Foreskin keratinocyte (primary cell): ENCODE measurements at places on chromosomes 4 and X. TPM values are rescaled to one million over a fixed set of nuclear protein-coding genes. Genes with fewer than 3 reads are reported as not detected.

SMIM31 gene
- not detected in 2 replicates for polyA plus RNA-seq

PGAM4 gene
- polyA plus RNA-seq, result 0.10 and 0.11 TPM in 2 replicates

DOCK11 gene
- polyA plus RNA-seq, result 4.5 and 6.1 TPM in 2 replicates

AWAT2 gene
- not detected in 2 replicates for polyA plus RNA-seq

UGT2A1 gene
- polyA plus RNA-seq, result not detected in 2 replicates

KLHL5 gene
- 19.6 and 20.4 TPM in 2 replicates for polyA plus RNA-seq

MAGEA1 gene
- polyA plus RNA-seq, result not detected in 2 replicates

MAGEB3 gene
- not detected in 2 replicates for polyA plus RNA-seq

MOSPD2 gene
- polyA plus RNA-seq, result 2.6 and 3.6 TPM in 2 replicates

SPANXA1 gene
- not detected in 2 replicates for polyA plus RNA-seq

MAGEC1 gene
- not detected in 2 replicates for polyA plus RNA-seq

UCP1 gene
- polyA plus RNA-seq, result not detected in 2 replicates

RNF128 gene
- 0.69 and 1.3 TPM in 2 replicates for polyA plus RNA-seq

TMPRSS11B gene
- 0.01 TPM in 1 of 2 replicates, not detected in the other for polyA plus RNA-seq

TMEM150C gene
- 0.04 and 0.07 TPM in 2 replicates for polyA plus RNA-seq

ASMT gene
- not detected in 2 replicates for polyA plus RNA-seq

CLNK gene
- polyA plus RNA-seq, result not detected in 2 replicates

RASSF6 gene
- polyA plus RNA-seq, result 0.45 and 0.69 TPM in 2 replicates

BOD1L1 gene
- 5.8 and 6.6 TPM in 2 replicates for polyA plus RNA-seq

GPR119 gene
- polyA plus RNA-seq, result not detected in 2 replicates

DNAAF6 gene
- polyA plus RNA-seq, result not detected in 2 replicates

UBE2D3 gene
- polyA plus RNA-seq, result 214 and 244 TPM in 2 replicates

GPR173 gene
- 0.26 and 0.40 TPM in 2 replicates for polyA plus RNA-seq

DCAF8L2 gene
- not detected in 2 replicates for polyA plus RNA-seq

AADAT gene
- polyA plus RNA-seq, result 5.4 and 5.9 TPM in 2 replicates

VCX2 gene
- not detected in 2 replicates for polyA plus RNA-seq

MTCP1 gene
- polyA plus RNA-seq, result 11.1 and 13.5 TPM in 2 replicates

CFP gene
- polyA plus RNA-seq, result 0.18 and 0.22 TPM in 2 replicates

FAM120C gene
- polyA plus RNA-seq, result 1.9 and 2.0 TPM in 2 replicates

HOPX gene
- 5.1 and 8.8 TPM in 2 replicates for polyA plus RNA-seq

TIGD4 gene
- 0.02 and 0.07 TPM in 2 replicates for polyA plus RNA-seq
